AG20443 (cell line): ENCODE measurements at places on chromosomes 6 and 20.

DNA sequence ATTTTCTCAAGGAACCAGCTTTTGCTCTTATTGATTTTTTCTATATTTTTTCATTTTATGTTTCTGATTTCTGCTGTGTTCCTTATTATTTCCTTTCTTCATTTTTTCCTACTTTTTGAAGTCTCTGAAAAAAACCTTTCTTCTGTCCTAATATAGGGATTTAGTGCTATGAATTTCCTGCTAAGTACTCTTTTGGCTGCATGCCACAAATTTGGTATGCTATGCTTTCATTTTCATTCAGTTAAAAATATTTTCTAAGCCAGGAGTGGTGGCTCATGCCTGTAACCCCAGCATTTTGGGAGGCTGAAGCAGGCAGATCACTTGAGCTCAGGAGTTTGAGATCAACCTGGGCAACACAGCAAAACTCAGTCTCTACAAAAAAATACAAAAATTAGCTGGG is 30.6 kb downstream of the SIRPD start:
- no peak for DNase-seq

GRCh38 chr6:3489027-3489757 is 32.3 kb upstream of the SLC22A23 start:
- DNase-seq: peak; percentile 50

DNA sequence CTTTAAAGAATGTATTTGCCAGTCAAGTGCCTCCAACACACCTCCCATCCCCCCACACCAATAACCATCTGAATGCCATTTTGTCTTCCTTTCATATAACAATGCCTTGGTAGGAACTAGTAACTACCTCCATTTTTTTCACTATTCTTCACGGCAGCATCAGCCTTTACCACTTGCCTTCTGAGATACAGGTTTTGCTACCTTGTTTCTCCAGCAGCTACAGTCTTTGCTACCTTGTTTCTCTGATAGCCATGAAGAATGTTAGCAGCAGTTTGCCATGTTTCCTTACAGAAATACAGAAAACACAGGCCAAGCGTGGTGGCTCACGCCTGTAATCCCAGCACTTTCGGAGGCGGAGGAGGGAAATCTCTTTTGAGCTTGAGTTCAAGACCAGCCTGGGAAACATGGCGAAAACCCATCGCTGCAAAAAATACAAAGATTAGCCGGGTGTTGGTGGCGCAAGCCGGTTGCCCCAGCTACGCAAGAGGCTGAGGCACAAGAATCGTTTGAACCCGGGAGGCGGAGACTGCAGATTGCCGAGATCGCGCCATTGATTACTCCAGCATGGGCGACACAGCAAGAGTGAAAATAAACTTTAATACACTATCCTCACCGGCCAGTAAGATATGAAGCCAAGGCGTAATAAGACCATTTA is 100.9 kb downstream of the HFE start:
- DNase-seq: no peak

GRCh38 chr20:41631826-41632225 is 13.6 kb upstream of the CHD6 start:
- DNase-seq: peak; percentile 90

DNA sequence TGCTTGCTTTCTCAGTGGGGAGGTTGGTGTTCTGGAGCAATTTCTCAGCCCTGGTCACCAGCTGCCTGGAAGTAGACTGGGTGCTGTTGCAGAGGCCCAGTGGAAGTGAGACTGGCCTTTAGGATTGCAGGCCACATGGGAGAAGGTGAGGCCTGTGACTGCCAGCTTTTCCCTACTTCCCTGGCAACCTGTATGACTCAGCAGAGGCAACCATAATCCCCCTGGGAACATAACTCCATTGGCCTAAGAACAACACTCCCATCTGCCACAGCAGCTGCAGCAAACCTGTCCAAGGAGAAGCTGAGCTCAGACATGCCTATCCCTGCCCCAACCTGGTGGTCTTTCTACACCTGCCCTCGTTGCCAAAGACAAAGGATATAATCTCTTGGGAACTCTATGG is 473.5 kb upstream of the SPTLC3 start:
- no peak for DNase-seq

DNA sequence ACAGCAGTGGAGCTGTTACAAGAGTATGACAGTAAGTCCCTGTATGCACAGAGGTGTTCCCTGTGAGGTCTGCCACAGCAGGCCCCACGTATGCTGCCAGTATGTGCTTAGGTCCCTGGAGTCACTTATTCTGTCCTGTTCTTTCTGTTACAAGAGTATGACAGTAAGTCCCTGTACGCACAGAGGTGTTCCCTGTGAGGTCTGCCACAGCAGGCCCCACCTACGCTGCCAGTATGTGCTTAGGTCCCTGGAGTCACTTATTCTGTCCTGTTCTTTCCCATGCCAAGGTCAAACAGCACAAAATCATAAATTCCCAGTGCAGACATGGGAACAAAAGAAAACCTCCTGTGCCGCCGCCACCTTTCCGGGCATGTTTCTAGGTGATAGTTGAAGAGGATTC is 192.2 kb downstream of the SASH1 start:
- DNase-seq: no peak

GRCh38 chr6:20830576-20830975 is 296.3 kb downstream of the CDKAL1 start:
- no peak for DNase-seq

DNA sequence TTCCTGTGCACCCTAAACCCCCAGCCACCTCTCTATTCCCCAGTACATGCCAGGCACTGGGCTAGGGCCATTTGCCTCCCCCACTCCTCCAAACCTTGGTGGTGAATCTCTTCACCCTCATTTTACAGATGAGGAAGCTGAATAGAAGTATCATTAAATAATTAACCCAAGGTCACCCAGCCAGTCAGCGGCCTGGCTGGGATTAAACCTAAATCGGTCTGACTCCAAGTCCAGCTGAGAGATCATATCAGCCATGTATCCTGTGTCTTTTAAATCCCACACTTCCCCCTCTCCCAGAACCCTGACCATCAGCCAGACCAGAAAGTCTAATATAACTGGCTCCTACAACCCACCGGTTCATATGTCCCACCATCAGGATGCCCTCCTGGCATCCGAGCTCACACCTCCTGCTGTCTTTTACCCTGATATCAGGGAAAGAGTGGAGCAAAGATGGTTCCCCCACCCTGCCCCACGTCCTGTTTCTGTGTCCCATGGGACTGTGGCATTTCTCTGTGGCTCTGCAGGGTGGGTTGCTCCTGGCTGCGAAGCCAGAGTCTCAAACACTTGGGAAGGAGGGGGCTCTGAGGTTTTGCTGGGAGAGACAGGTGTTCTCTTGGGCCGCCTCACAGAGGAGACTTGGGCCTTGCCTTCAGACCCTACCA is 145.3 kb downstream of the VEGFA start:
- no peak for DNase-seq

DNA sequence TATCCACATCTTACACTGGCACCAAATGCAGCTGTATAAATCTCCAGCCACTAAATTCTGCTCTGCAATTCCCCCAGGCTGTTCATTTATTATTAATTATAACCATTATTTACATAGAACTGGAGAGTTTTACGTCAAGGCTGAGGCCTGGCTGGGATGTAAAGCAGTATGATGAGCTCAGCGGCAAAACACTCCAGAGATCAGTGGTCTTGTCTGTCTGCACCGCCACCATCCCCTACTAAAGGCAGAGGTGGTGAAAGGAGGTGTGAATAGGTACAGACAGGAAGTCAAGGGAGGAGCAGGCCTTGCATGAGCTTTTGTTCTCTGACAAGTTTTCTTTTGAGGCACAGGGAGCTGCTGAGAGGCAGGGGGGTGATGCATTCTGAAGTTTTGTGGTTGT is 159.9 kb upstream of the PCSK2 start:
- no peak for DNase-seq

GRCh38 chr6:42295181-42295580 is 77.5 kb upstream of the MRPS10 start:
- DNase-seq: no peak

GRCh38 chr6:147434516-147434915 is 74.0 kb upstream of the SAMD5 start:
- DNase-seq: no peak

GRCh38 chr6:138382498-138383265 is 5.0 kb downstream of the SMIM28 start:
- DNase-seq: no peak

DNA sequence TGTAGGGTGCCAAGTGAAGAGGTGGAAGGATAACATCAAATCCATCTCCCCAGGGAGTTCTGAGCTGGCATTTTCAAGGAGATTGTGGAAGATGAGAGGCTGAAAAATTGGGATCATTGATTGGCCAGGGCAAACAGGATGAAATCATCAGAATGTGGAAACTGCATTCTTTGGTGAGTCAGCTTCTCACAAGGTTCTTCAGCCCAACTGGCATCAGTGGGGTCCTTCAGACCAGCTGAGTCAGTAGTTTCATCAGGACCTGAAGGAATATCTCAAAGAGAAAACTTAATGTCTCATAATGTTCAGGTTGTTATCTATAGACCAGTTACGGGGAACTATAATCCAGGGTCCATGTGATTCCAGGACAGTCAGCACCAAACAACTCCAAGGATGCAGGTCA is 195.8 kb downstream of the HAO1 start:
- peak; percentile 54 for DNase-seq

DNA sequence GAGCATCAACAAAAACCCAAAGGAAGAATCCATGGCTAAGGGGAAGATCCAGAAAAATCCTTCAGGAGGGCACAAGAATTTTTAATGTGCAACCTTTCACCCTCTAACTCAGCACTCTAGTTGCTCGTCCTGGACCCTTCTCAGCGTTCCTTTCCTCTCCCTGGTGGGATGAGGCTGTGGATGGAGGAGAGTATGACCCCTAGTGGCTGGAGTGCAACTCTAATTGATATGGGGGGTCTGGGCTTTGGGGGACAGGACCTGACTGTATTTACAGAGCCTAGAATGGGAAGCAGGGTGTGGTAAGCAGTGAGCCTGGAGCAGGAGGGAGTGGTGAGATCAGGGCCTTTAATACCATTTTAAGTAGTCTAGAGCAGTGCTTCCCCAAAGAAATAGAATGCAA is 83.9 kb upstream of the CEP85L start:
- DNase-seq: peak; percentile 23

DNA sequence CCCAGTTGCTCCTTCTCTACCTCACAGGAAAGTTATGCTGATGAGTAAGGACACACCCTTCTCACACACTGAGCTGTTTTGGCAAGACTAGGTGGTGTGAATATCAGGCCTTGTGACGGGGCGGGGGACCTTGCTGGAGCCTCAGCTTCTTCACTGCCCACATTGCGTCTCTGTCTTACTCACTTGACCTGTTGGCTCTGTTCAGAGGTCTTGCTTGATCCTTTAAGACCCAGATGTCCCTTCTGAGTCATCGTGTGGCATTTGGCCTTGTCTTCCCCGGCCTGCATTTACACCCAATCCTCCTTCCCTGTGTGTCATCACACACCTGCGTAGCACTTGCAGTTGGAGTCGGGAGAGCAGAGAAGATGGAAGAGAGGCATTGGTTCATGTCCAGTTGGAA is 8.3 kb upstream of the PRND start:
- DNase-seq: peak; percentile 33

- DNase-seq: peak; percentile 84
These were observed 25.4 kb upstream of the ASIP start for GRCh38 chr20:34215711-34216381.

GRCh38 chr6:134035823-134036296 is 16.6 kb downstream of the SLC2A12 start:
- peak; percentile 47 for DNase-seq

GRCh38 chr6:63269470-63269869 is 50.3 kb downstream of the LGSN start:
- DNase-seq: no peak

- DNase-seq: no peak
These were observed 75.0 kb upstream of the EXOC2 start for GRCh38 chr6:767755-768512.

DNA sequence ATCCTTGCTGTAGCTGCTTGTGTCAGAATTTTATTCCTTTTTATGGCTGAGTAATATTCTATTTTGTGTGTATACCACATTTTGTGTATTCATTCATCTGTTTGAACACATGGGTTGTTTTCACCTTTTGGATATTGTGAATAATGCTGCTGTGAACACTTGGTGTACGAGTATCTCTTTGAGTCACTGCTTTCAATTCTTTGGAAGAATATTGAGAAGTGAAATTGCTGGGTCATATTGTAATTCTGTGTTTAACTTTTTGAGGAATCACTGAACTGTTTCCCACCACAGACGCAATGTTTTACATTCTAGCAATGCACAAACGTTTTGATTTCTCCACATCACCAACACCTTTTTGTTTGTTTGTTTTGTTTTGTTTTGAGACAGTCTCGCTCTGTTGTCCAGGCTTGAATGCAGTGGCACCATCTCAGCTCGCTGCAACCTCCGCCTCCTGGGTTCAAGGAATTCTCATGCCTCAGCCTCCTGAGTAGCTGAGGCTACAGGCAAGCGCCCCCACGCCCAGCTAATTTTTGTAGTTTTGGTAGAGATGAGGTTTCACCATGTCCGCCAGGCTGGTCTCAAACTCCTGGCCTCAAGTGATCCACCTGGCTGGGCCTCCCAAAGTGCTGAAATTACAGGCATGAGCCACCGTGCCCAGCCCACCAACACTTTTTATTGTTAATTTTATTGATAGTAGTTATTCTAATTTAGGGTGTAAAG is 21.7 kb downstream of the CPXM1 start:
- DNase-seq: no peak

GRCh38 chr6:144216668-144217218 is 66.4 kb downstream of the STX11 start:
- peak; percentile 87 for DNase-seq

- DNase-seq: no peak
These were observed 92.1 kb upstream of the ANKEF1 start for GRCh38 chr20:9942736-9943135.

GRCh38 chr6:160226118-160226591 is 32.5 kb downstream of the SLC22A2 start:
- DNase-seq: no peak

- no peak for DNase-seq
These were observed 244.1 kb downstream of the TFAP2A start for GRCh38 chr6:10170816-10171215.

- DNase-seq: no peak
These were observed 21.4 kb upstream of the PAQR8 start for GRCh38 chr6:52340603-52340880.

- peak; percentile 61 for DNase-seq
These were observed 49.8 kb downstream of the CPXM1 start for GRCh38 chr20:2750491-2751251.

- no peak for DNase-seq
These were observed 115.1 kb upstream of the JAG1 start for GRCh38 chr20:10788877-10789276.

- DNase-seq: no peak
These were observed 416.5 kb downstream of the BCKDHB start for GRCh38 chr6:80523010-80523409.

DNA sequence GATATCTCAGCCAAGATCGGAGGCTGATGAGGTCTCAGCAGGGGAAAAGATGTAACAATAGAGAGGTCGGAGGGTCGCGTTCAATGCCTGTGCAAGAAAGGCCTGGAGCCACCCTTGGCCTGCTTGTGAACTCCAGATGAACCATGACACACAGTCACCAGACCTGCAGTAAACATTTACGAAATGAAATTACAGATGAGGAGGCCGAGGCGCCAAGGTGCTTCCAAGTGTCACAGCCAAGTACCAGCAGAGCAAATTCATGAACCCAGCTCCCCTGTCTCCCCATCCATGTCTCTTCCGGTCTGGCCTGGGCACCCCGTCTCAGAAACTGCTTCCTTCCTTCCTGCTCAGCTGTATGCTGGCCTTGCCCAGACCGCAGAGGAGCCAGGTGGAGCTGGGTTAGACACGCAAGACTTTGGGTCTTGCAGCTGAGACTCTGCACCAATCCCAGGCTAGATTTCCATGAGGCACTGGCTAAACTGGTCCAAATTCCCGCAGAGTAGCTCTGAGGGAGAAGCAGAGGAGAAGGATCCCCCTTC is 48.1 kb downstream of the CHMP4B start:
- DNase-seq: no peak

- no peak for DNase-seq
These were observed 5.4 kb downstream of the SYS1 start for GRCh38 chr20:45368221-45368980.
